ENCODE measurements at places on chromosomes 1 and 21. TPM values are rescaled to one million over a fixed set of nuclear protein-coding genes. Genes with fewer than 3 reads are reported as not detected.

Gene LCE2C
- total RNA-seq: not detected

Gene PRELP
- 0.41 TPM for total RNA-seq

Gene ST6GALNAC5
- 60.7 TPM for total RNA-seq

Gene USP33
- total RNA-seq: 259 TPM

Gene CNTN2
- 17.5 TPM for total RNA-seq

Gene DR1
- 22.4 TPM for total RNA-seq

Gene TCEA3
- 2.0 TPM for total RNA-seq

Gene AKNAD1
- total RNA-seq: 5.3 TPM

Gene NLRP3
- total RNA-seq: 0.82 TPM

Gene LTN1
- 39.9 TPM for total RNA-seq

Gene MROH9
- not detected for total RNA-seq

Gene SLC16A4
- total RNA-seq: 4.1 TPM

Gene NR0B2
- not detected for total RNA-seq

Gene LIN28A
- not detected for total RNA-seq

Gene CA6
- total RNA-seq: not detected

Gene ATP1A2
- 45.7 TPM for total RNA-seq

Gene MFN2
- 42.0 TPM for total RNA-seq

Gene MNDA
- total RNA-seq: 2.0 TPM

Gene ZBTB48
- 11.4 TPM for total RNA-seq

Gene ASCL5
- total RNA-seq: not detected

Gene DCST2
- total RNA-seq: under 0.01 TPM

Gene IFNLR1
- total RNA-seq: 0.41 TPM

Gene CNKSR1
- 3.3 TPM for total RNA-seq

Gene CFAP74
- 0.41 TPM for total RNA-seq

Gene PLA2G2C
- not detected for total RNA-seq

Gene RXFP4
- total RNA-seq: not detected

Gene PAQR6
- 7.7 TPM for total RNA-seq

Gene LMX1A
- not detected for total RNA-seq

Gene PADI2
- 0.41 TPM for total RNA-seq

Gene C1orf210
- not detected for total RNA-seq

Gene TCP10L
- total RNA-seq: 2.0 TPM

Gene KCNJ9
- 11.4 TPM for total RNA-seq

Gene KLF17
- total RNA-seq: under 0.01 TPM

Measured in frontal cortex (tissue), 4 donors.